Lower lobe of right lung (tissue), 2 donors: ENCODE measurements at places on chromosomes 12 and 14. TPM values are rescaled to one million over a fixed set of nuclear protein-coding genes. Genes with fewer than 3 reads are reported as not detected.

Gene TMPRSS12
- not detected for total RNA-seq

DNA sequence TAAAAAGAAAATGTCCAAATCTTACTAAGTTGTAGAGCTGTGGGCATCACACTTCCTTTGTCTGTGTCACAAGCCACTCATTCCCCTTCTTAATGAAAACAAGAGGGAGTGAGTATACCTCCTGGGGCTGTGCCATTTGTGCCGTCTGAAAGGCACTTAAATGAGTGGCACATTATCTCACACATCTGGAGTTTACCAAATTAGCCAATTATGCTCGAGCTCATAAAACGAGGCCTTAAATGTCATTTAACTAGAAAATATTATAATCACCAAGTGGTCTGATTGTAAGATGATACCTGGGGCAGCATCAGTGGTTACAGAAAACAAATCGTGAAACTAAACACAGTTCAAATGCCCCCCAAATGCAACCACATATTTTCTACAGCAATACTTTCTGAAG lies 146.1 kb downstream of the PAX9 start:
- H3K27ac ChIP-seq = no peak overlapping the region
- H3K27me3 ChIP-seq = peaks cover 4% of the 10 kb centered on the region
- H3K36me3 ChIP-seq = no peaks in the 10 kb centered on the region
- H3K4me1 ChIP-seq = no peaks in the 10 kb centered on the region

Gene ACSM4
- total RNA-seq = not detected

Gene PTHLH
- 0.21 TPM for total RNA-seq

Gene RALGAPA1
- 64.9 TPM for total RNA-seq

GRCh38 chr14:22463763-22464173 lies 125.3 kb downstream of the DAD1 start:
- no peaks in the 10 kb centered on the region for H3K36me3 ChIP-seq
- no peak overlapping the region for H3K4me3 ChIP-seq
- no peak overlapping the region for H3K27ac ChIP-seq
- H3K4me1 ChIP-seq = peaks cover 11% of the 10 kb centered on the region

- no peak overlapping the region for H3K4me3 ChIP-seq
- no peak overlapping the region for H3K27ac ChIP-seq
- no peaks in the 10 kb centered on the region for H3K36me3 ChIP-seq
- H3K27me3 ChIP-seq = no peaks in the 10 kb centered on the region
- H3K4me1 ChIP-seq = no peaks in the 10 kb centered on the region
Observed at GRCh38 chr14:56854325-56854724, 44.0 kb upstream of the OTX2 start.

Gene SDR9C7
- not detected for total RNA-seq

Gene KIF5A
- 0.09 TPM for total RNA-seq

- peaks cover 29% of the 10 kb centered on the region for H3K4me1 ChIP-seq
- no peaks in the 10 kb centered on the region for H3K27me3 ChIP-seq
- no peak for DNase-seq
- H3K4me3 ChIP-seq = no peak overlapping the region
Observed at GRCh38 chr12:119693511-119693910, 25.6 kb downstream of the PRKAB1 start.

Gene ZBTB42
- total RNA-seq = 13.1 TPM

Gene C12orf75
- 14.2 TPM for total RNA-seq

GRCh38 chr12:48336564-48336963 lies 14.2 kb downstream of the ZNF641 start:
- DNase-seq = no peak
- H3K4me3 ChIP-seq = no peak overlapping the region
- H3K4me1 ChIP-seq = peaks cover 12% of the 10 kb centered on the region
- no peak overlapping the region for H3K27ac ChIP-seq
- peaks cover under 1% of the 10 kb centered on the region for H3K36me3 ChIP-seq

DNA sequence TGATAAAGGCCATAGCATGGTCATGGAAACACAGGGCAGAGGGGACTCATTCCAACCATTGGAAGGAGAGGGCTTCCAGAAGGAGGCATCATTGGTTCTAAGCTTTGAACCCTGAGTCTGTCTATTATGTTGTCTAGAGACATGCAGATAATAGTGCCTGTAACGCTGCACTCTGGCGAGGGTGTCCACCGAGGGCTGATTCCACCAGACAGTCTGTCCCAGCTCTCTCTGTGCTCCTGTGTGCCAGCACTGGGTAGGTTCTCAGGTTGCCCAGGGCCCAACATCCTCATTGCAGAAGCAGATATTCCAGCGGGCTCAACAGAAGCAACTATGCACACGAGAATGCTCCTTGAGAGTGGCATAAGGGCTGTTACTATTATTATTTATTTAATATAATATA lies 18.7 kb upstream of the CLMN start:
- H3K27ac ChIP-seq = no peak overlapping the region
- DNase-seq = no peak
- H3K27me3 ChIP-seq = no peaks in the 10 kb centered on the region

DNA sequence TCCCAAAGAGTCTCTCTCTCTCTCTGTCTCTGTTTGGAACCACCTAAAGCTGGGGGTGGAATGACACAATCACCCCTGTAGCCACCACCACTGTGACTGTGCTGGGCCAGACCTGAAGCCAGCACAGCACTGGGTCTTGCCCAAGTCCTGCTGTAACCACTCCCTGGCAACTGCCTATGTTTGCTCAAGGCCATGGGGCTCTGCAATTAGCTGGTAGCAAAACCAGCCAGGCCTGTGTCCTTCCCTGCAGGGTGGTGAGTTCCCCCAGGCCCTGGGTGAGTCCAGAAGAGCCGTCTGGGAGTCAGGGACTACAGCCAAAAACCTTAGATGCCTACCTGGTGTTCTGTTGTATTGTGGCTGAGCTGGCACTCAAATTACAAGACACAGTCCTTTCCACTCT lies 50.8 kb downstream of the DGLUCY start:
- peaks cover 100% of the 10 kb centered on the region for H3K36me3 ChIP-seq
- peak overlapping the region; percentile 53 for H3K27ac ChIP-seq
- no peak overlapping the region for H3K4me3 ChIP-seq
- DNase-seq = peak; percentile 79
- H3K4me1 ChIP-seq = peaks cover 8% of the 10 kb centered on the region

DNA sequence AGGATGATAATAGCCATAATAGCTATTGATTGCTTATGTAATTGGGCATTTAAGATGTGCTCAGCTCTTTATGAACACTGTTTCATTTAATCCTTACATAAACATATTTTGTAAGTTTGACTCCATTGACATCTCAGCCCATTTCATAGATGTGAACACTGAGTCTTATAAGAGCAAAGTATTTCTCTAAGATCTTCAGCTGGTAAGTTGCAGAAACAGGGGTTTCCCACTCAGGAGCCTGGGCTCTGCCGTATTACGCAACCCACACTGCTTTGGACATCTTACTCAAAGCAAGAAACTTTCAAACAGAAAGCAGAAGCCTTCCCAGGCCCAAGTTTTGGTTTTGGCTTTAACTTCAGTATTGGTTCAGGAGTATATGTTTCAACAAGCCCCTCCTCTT lies 705.1 kb downstream of the MED13L start:
- H3K4me1 ChIP-seq = no peaks in the 10 kb centered on the region
- DNase-seq = no peak
- no peak overlapping the region for H3K27ac ChIP-seq
- no peak overlapping the region for H3K4me3 ChIP-seq
- no peaks in the 10 kb centered on the region for H3K27me3 ChIP-seq

Gene LMNTD1
- 2.6 TPM for total RNA-seq

DNA sequence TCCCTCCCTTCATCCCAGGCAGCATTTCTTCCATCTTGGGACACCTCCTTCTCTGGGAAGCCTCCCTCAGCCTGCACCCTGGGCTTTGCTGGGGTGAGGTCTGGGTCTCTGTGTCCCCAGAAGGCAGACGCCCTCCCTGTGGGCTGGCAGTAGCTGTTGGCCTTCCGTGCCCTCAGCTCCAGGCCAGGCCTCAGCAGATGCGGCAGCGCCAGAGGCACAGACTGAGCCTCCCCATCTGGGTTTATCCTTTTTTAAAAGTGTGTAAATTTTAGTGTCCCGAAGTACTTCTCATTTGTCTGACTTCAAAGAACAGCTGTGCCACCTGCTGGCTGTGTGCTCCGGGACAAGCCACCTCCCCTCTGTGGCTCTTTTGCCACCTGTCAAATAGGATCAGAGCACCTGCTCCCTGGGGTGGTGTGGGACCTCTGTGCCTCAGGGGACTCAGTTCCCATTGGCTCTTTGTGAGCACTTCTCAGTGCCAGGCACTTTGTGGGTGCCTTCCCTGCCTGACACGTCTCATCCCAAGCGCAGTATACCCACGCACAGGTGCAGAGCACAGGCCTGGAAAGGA lies 11.1 kb downstream of the EXOC3L4 start:
- no peak overlapping the region for H3K4me3 ChIP-seq
- H3K27ac ChIP-seq = no peak overlapping the region
- peaks cover 41% of the 10 kb centered on the region for H3K27me3 ChIP-seq
- no peak for DNase-seq
- no peaks in the 10 kb centered on the region for H3K36me3 ChIP-seq

- H3K27me3 ChIP-seq = no peaks in the 10 kb centered on the region
- no peak overlapping the region for H3K27ac ChIP-seq
- no peak overlapping the region for H3K4me3 ChIP-seq
- no peak for DNase-seq
Observed at GRCh38 chr12:75020068-75020557, 189.5 kb downstream of the KCNC2 start.

Gene GALNT6
- total RNA-seq = 24.0 TPM

Gene KRT7
- 257 TPM for total RNA-seq

Gene AQP5
- 6.4 TPM for total RNA-seq

Gene FAM186B
- total RNA-seq = 0.65 TPM

- H3K4me3 ChIP-seq = no peak overlapping the region
- no peak for DNase-seq
- H3K4me1 ChIP-seq = no peaks in the 10 kb centered on the region
Observed at GRCh38 chr12:114588061-114588460, 95.9 kb downstream of the TBX3 start.

- no peak overlapping the region for H3K4me3 ChIP-seq
- no peaks in the 10 kb centered on the region for H3K4me1 ChIP-seq
- no peak for DNase-seq
- H3K27me3 ChIP-seq = no peaks in the 10 kb centered on the region
- H3K36me3 ChIP-seq = no peaks in the 10 kb centered on the region
Observed at GRCh38 chr12:43210485-43211192, 341.4 kb downstream of the ADAMTS20 start.

DNA sequence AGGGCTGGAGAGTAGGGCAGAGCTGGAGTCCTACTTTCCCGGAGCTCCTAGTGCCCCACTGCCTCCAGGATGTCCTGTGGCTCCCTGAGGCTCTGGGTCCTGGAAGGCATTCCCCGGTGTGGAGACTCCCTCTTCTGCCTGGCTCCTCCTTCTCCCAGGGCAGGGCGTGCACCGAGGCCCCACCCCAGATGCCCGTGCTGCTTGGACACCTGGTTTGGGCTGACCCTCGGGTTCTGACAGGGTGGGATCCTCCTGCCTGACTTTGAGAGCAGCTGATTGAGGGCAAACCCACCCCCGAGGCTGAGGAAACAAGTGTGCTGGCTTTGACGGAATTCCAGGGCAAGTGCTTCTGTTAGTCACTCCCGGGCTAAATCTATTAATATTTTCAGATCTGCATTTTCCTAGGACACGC lies 15.4 kb downstream of the TEAD4 start:
- H3K4me1 ChIP-seq = peaks cover 11% of the 10 kb centered on the region
- no peak overlapping the region for H3K27ac ChIP-seq
- H3K36me3 ChIP-seq = no peaks in the 10 kb centered on the region
- DNase-seq = no peak
- H3K4me3 ChIP-seq = no peak overlapping the region
- no peaks in the 10 kb centered on the region for H3K27me3 ChIP-seq

DNA sequence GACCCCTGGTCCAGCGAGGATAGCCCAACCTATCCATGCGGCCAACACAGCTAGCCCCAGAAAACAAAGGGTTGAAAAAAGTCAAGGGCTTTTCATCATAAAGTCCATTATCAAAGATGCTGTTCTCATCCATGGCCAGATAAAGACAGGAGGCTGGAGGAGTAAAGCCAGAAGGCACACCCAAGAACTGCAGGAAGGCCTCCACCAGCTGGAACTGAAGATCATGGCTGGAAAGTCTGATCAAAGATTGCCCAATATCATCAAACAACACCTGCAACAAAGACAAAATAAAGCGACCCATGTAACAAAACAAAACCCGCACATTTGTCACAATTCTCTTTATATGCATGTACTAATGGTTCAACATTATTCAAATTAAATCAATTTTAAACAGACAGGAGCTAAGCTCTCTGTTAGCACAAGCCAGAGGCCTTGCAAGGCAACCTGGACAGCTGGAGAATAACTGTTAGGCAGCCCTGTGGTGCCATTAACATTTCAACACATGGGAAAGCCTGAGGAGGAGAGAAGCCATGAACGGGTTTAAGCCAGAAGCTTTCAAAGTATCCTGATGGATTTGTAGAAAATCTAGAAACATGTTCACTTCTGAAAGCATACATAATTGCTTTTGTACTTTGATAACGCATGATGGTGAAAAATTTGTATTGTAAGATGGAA lies 34.1 kb downstream of the PSMC1 start:
- no peak for DNase-seq
- peaks cover 91% of the 10 kb centered on the region for H3K36me3 ChIP-seq
- H3K4me1 ChIP-seq = peaks cover 3% of the 10 kb centered on the region

DNA sequence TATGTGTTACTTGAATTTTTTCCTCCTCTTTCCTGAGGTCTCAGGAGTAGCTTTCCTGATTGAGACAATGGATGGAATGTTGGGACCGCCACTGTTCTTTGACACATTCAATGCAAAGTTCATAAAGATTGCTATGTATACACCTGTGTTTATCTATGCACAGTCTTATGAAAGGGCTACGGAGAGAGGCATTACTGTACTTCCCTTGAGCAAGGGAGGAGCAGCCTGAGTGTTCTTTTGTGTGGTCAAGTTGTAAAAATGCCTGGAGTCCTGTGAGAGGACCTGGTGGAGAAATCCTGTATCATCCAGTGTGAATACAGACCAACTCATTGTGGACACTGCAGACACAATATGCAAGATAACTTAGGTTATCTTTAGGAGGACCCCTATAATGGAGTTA lies 1.2 kb downstream of the SRGAP1 start:
- peaks cover 12% of the 10 kb centered on the region for H3K4me1 ChIP-seq
- H3K27me3 ChIP-seq = no peaks in the 10 kb centered on the region

- H3K4me1 ChIP-seq = peaks cover 3% of the 10 kb centered on the region
- no peaks in the 10 kb centered on the region for H3K27me3 ChIP-seq
- peaks cover 11% of the 10 kb centered on the region for H3K36me3 ChIP-seq
- H3K27ac ChIP-seq = no peak overlapping the region
- H3K4me3 ChIP-seq = no peak overlapping the region
- DNase-seq = no peak
Observed at GRCh38 chr14:35628989-35629388, 95.0 kb downstream of the INSM2 start.

DNA sequence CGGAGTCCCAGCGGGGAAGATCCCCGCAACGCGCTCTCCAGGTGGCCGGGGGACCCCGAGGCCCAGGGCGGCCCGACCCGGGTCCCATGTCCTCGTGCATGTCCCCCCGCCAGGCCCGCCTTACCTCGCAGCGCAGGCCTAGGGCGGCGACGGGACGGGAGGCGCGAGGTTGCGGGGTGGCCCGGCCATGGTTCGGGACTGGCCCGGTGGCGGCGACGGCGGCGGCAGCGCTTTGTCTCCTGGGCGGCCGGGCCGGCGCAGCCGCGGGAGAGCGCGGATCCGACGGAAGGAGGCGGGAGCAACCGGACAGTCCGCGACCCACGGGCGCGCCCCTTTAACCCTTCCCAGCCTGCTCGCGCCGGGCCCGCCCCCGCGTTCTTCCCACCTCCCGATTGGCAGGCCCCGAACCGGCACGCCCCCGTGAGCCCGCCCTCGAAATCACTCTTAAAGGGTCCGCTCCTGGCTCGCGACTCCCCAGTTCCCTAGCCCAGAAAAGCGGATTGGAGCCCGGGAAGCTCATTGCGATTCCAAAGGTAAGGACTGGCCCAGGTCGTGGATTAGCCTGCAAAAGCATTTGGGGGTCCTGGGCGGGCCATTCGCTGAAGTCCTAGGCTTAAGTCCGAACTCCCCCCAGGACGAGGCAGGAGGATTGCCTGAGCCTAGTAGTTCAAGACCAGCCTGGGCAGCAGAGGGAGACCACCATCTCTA lies at the start of gene PHETA1:
TSS of gene PHETA1 (minus strand) at position 308 of the 708 bp plus-strand sequence. CDS start 5,668 bp downstream, outside the sequence.
- H3K27me3 ChIP-seq = no peaks in the 10 kb centered on the region
- H3K4me3 ChIP-seq = peak within 1 kb of the TSS; percentile 97
